ENCODE measurements at places on chromosomes 3 and 15. TPM values are rescaled to one million over a fixed set of nuclear protein-coding genes. Genes with fewer than 3 reads are reported as not detected.

CYP8B1 gene
- 0.08 TPM for total RNA-seq

ASB14 gene
- not detected for total RNA-seq

SPRED1 gene
- 29.6 TPM for total RNA-seq

TMEM212 gene
- total RNA-seq, result not detected

LRTM1 gene
- total RNA-seq, result not detected

CHP1 gene
- total RNA-seq, result 123 TPM

LRRC3B gene
- total RNA-seq, result not detected

CACNA2D2 gene
- total RNA-seq, result 0.59 TPM

DNA sequence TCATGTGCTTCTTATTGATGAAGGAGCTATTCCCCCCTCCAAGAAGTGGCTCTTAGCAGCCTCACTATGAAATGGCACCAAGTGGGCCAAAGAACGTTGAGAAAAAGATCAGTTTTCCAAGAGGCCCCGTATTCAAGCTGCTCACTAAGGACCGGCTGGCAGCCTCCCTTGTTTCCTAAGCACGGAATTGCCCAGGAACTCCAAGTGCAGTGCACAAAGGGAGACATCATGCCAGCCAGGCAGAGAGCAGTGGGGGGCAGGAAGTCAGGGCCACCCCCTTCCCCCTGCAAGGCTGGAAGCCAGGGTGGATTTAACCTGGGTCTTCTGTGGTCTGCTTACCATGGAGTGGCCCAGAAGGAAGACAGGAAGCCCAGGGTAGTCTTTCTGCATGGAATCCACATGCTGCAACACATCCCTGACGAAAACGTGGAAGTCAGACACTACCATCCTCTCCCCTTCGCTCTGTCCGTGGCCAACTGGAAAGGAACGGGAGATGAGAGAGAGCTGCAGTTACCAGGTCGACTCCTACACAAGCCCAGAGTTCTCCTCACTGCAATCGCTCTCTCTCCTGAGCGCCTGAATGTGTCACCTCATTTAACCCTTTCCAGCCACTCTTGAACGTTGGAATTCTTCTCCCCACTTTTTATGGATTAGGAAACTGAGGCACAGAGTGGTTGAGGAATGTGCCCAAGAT, 49.5 kb downstream of the ABTB1 start:
- H3K27ac ChIP-seq, result no peak overlapping the region
- H3K4me3 ChIP-seq, result no peak overlapping the region
- DNase-seq, result no peak
- H3K4me1 ChIP-seq, result no peaks in the 10 kb centered on the region
- H3K27me3 ChIP-seq, result peaks cover 2% of the 10 kb centered on the region

DNA sequence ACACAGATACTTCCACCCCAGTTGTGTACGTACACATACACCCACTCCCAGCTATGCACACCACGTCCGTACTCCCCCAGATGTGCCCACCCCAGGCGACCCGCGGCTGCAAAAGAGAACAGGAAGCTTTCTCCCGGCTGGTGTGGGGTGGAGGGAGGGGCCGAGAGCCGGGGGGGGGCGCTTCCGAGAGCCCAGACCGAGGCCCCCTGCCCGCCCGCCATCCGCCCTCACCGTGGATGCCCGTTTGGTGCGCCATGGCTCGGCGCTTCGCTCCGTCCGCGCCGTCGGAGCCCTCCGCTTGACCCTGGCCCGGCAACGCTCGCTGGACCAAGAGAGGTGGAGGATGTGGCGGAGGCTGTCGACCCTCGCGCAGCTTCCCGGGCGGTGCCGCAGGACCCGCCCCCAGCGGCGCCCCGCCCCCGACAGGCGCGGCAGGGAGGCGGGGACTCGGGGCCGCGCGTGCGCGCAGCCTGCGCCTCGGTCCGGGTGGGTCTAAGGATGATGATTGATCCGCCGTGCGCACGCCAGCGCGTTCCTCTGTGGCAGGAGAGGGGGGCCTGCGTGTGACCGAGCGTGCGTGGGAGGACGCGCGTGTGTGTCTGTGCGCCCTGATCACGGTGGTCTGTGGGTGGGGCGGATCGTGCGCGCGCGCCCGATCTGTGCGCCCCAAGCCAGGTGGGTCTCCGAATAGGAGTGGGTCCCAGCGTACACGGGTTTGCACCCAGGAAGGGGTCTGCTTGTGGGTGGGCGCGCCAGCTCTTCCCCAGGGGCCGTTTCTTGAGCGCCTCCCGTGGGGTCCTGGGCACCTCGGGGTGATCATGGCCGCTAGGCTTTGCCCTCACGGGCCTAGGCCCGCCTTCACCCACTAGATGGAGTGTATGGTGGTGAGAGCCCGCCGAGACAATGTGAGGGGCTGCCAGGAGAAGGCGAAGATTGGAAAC, at the start of gene TWF2:
Gene TWF2 (minus strand): TSS at position 398 of the 941 bp plus-strand sequence. CDS start 142 bp downstream, at position 256.
- H3K4me3 ChIP-seq, result peak within 1 kb of the TSS; percentile 86
- H3K27ac ChIP-seq, result peak within 1 kb of the TSS; percentile 83
- peaks cover 7% of the 10 kb centered on the region for H3K36me3 ChIP-seq
- DNase-seq, result no peak

GRCh38 chr15:90790561-90790960, 73.4 kb downstream of the BLM start:
- no peaks in the 10 kb centered on the region for H3K4me1 ChIP-seq
- DNase-seq, result no peak
- H3K4me3 ChIP-seq, result no peak overlapping the region
- H3K36me3 ChIP-seq, result no peaks in the 10 kb centered on the region

GRCh38 chr15:70023064-70023768, 74.5 kb downstream of the TLE3 start:
- peaks cover 3% of the 10 kb centered on the region for H3K27me3 ChIP-seq
- no peak for DNase-seq
- H3K27ac ChIP-seq, result no peak overlapping the region
- H3K4me3 ChIP-seq, result no peak overlapping the region

- DNase-seq, result no peak
- H3K27ac ChIP-seq, result no peak overlapping the region
- H3K36me3 ChIP-seq, result no peaks in the 10 kb centered on the region
- no peaks in the 10 kb centered on the region for H3K4me1 ChIP-seq
Observed at GRCh38 chr3:120661106-120661905, 20.7 kb downstream of the HGD start.

DNA sequence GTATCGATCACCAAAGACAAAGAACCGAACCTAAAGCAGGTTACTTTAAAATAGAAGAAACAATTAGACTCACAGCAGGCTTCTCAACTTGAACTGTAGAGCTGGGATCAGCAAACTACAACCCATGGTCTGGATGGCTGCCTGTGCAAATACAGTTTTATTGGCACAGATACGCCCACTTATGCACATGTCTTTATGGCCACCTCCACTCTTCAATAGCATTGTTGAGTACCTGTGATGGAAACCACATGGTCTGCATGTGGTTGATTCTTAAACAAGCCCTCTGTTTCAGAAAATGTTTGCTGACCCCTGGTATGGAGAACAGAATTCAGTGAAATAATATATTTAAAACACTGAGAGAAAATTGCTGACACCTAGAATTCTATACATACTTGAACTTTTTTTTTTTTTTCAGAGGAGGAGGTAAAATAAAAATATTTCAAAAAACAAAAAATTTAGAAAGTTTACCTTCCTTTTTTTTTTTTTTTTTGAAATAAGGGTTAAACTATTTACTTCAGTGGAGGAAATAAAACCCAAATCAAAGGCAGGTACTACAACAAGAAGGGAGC, 263.8 kb upstream of the ATP10A start:
- H3K27me3 ChIP-seq, result no peaks in the 10 kb centered on the region
- no peaks in the 10 kb centered on the region for H3K4me1 ChIP-seq
- H3K27ac ChIP-seq, result no peak overlapping the region
- H3K4me3 ChIP-seq, result no peak overlapping the region

DNA sequence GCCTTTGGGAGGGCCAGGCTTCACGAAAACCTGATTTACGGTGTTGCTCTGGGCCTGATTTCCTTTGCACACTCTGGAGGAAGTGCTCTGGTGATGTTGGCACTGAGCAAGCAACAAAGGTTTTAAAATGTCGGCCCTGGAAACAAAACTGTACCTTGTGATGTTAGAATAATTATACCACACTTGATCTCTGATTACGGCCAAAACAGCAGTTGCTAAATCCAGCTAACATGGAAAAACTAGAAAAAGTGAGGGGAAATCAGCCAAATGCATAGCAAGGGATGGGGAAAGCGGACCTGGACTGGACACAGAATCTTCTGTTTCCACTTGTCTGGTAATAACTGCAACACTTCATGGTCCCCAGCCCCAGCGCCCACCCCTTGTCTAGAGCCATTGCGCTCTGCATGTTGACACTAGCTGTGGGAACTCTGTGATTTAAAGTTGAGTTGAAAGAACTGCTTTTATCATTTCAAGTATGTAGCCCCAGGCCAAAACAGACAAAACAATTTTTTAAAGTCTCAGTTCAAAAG, 120.1 kb downstream of the VGLL4 start:
- no peak for DNase-seq
- no peak overlapping the region for H3K4me3 ChIP-seq
- no peaks in the 10 kb centered on the region for H3K36me3 ChIP-seq
- H3K27ac ChIP-seq, result peak overlapping the region; percentile 52
- H3K4me1 ChIP-seq, result peaks cover 3% of the 10 kb centered on the region

DNA sequence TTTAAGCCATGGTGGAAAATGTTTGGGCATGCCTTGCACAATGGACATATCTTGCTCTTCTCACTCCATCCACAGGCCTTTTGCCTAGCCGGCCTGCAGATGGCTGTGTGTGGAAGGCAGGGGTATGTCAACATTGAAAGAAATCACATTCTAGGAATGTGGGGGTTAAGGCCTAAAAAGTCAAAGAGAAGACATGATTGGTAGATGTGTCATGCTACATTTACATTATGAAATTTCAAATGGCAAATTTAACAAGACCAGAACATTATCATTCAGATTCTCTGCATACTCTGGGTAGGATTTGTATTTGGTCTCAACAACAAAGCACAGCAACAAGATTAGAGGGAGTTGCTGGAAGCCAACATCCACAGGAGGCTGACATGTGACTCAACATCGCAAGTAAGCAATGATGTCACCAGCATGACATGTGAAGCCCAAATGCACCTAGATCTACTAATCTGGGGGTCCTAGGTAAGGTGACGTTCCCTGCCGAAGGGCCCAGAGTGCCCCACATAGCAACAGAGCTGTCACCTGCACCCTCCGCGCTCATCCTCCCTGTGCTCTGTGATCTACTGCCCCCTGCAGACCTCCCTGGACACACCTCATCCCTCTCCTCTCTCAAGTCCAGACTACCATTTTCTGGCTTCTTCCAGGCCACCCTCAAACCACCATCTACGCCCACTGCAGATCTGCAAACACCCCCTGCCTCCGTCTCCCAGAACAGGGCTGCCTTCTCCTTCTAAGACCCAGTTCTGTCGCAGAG, 39.4 kb downstream of the CLDN18 start:
- no peak overlapping the region for H3K4me3 ChIP-seq
- H3K27me3 ChIP-seq, result no peaks in the 10 kb centered on the region
- no peaks in the 10 kb centered on the region for H3K4me1 ChIP-seq
- no peak overlapping the region for H3K27ac ChIP-seq
- DNase-seq, result no peak
- no peaks in the 10 kb centered on the region for H3K36me3 ChIP-seq

GRCh38 chr15:81315452-81316175, 8.3 kb downstream of the STARD5 start:
- H3K27me3 ChIP-seq, result no peaks in the 10 kb centered on the region
- no peaks in the 10 kb centered on the region for H3K36me3 ChIP-seq
- peaks cover 7% of the 10 kb centered on the region for H3K4me1 ChIP-seq
- no peak for DNase-seq
- no peak overlapping the region for H3K4me3 ChIP-seq

DNA sequence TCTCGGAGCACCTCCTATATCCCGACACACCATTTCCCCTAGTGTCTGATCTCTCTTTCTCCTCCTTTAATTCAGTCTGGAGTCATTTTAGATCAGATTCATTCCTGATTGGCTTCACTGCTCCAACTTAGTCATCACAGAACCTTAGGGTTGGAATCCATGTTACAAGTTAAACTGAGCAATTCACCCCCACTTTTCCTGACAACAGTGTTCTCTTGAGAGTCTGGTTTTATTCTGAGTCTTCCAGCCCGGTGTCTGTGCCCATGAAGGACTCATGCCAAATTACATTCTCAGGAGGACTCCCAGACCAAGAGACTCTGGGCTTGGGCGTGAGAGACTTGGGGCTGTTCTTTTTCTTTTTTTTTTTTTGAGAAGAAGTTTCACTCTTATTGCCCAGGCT, 57.5 kb downstream of the LPP start:
- H3K27ac ChIP-seq, result no peak overlapping the region
- DNase-seq, result no peak
- H3K36me3 ChIP-seq, result no peaks in the 10 kb centered on the region
- H3K4me3 ChIP-seq, result no peak overlapping the region
